GM23338 (cell line): ENCODE measurements at places on chromosomes 4 and X. TPM values are rescaled to one million over a fixed set of nuclear protein-coding genes. Genes with fewer than 3 reads are reported as not detected.

The TMPRSS11D gene
- not detected in 2 replicates for total RNA-seq

The ADH1A gene
- not detected in 2 replicates for total RNA-seq

DNA sequence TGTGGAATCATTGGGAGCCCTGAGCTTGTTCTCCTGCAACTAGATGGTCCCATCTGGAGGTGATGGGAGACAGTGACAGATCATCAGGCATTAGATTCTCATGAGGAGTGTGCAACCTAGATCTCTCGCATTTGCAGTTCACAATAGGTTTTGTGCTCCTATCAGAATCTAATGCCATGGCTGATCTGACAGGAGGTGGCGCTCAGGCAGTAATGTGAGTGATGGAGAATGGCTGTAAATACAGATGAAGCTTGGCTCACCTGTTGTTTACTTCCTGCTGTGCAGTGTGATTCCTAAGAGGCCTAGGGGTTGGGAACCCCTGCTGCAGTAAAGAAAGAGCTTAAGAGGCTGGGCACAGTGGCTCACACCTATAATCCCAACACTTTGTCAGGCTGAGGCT lies 42.2 kb upstream of the PUDP start:
- H3K27ac ChIP-seq, result no peak overlapping the region
- no peaks in the 10 kb centered on the region for H3K27me3 ChIP-seq
- H3K36me3 ChIP-seq, result no peaks in the 10 kb centered on the region
- no peaks in the 10 kb centered on the region for H3K4me1 ChIP-seq
- no peak for DNase-seq

- peaks cover 6% of the 10 kb centered on the region for H3K36me3 ChIP-seq
- peak overlapping the region; percentile 88; the same call in 1 of the 2 replicates for H3K27ac ChIP-seq
- DNase-seq, result no peak
- no peaks in the 10 kb centered on the region for H3K4me1 ChIP-seq
- H3K27me3 ChIP-seq, result no peaks in the 10 kb centered on the region
- H3K4me3 ChIP-seq, result no peak overlapping the region
Observed at GRCh38 chr4:39763714-39764572, 66.0 kb downstream of the UBE2K start.

- no peak overlapping the region for H3K27ac ChIP-seq
- no peaks in the 10 kb centered on the region for H3K27me3 ChIP-seq
- no peak for DNase-seq
- H3K4me3 ChIP-seq, result no peak overlapping the region
- no peaks in the 10 kb centered on the region for H3K4me1 ChIP-seq
Observed at GRCh38 chr4:66609014-66609413, 936.3 kb downstream of the CENPC start.

DNA sequence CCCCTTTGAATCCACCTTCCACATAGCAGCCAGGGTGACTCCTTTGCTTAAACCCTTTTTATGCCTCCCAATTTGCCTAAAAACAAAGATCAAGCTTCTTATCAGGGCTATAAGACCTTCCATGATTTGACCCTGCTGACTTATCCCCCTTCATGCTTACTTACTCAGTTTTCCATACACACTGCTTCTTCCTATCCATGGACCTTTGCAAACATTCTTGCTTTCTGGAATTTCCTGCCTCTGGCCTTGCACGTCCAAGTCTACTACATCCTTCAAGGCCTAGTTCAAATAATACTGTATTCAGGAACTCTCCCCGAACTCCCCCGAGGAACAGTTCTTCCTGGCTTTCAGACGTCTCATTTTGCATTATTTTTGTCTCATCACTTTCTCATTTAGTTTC lies 31.8 kb downstream of the RAP2C start:
- no peaks in the 10 kb centered on the region for H3K27me3 ChIP-seq
- DNase-seq, result no peak
- H3K4me3 ChIP-seq, result no peak overlapping the region
- no peaks in the 10 kb centered on the region for H3K36me3 ChIP-seq
- no peaks in the 10 kb centered on the region for H3K4me1 ChIP-seq

DNA sequence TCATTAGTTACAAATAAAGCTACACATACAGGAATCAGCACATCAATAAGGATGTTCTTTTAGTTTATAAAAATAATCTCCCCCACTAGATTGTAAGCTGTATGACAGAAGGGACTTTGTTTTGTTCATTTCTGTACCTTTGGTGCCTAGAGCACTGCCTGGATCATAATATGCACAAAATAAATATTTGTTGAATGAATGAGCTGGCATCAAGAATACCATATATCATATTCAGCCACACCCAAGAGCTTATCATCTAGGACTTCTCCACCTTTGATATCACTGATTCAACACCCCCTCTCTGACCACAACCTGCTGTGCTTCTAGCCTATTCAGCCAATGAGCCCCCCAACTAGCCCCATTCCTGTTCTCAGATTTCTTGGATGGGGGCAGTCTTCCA lies 10.6 kb downstream of the SYTL4 start:
- H3K27ac ChIP-seq, result no peak overlapping the region
- H3K36me3 ChIP-seq, result no peaks in the 10 kb centered on the region
- DNase-seq, result no peak
- H3K4me3 ChIP-seq, result no peak overlapping the region
- no peaks in the 10 kb centered on the region for H3K27me3 ChIP-seq

- no peaks in the 10 kb centered on the region for H3K36me3 ChIP-seq
- peaks cover 48% of the 10 kb centered on the region for H3K4me1 ChIP-seq
- H3K4me3 ChIP-seq, result no peak overlapping the region
- DNase-seq, result no peak
Observed at GRCh38 chr4:84384801-84385200, 114.3 kb downstream of the NKX6-1 start.

DNA sequence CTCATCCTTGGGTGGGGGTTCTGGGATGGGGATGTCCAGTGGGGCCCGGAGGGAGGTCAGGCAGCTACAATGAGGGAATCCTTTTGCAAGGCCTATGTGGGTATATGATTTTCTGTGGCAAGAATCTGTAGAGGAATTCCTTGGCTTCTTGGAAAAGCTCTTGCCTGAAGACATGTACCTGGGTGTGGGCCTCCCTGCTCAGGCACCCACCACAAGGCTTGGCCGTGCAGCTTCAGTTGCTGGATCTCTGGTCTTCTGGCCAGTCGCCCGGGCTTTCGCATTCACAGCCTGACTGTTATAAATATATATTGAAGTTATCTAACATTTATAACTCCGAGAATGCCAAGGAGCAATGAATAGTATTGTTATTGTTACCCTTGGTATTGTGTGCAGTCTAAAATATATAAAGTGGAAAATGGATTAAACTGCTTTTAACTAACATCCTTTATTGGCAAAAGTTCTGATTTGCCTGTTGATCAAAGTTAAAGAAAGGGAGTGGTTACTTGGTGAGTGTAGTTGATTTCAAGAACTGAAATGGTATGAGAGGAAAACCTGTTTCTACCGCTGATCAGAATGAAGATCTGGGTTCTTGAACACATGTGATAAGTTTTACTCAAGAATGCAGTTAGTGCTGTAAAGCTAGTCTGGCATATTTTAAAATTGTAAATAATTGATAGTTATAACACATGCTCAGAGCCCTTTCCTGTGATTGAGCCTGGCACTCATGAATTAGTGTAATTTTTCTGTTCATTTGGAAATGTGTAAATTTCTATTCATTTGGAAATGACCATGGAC lies 36.0 kb downstream of the PTTG2 start:
- no peaks in the 10 kb centered on the region for H3K36me3 ChIP-seq
- no peak overlapping the region for H3K27ac ChIP-seq
- H3K27me3 ChIP-seq, result no peaks in the 10 kb centered on the region
- H3K4me3 ChIP-seq, result no peak overlapping the region
- no peak for DNase-seq

DNA sequence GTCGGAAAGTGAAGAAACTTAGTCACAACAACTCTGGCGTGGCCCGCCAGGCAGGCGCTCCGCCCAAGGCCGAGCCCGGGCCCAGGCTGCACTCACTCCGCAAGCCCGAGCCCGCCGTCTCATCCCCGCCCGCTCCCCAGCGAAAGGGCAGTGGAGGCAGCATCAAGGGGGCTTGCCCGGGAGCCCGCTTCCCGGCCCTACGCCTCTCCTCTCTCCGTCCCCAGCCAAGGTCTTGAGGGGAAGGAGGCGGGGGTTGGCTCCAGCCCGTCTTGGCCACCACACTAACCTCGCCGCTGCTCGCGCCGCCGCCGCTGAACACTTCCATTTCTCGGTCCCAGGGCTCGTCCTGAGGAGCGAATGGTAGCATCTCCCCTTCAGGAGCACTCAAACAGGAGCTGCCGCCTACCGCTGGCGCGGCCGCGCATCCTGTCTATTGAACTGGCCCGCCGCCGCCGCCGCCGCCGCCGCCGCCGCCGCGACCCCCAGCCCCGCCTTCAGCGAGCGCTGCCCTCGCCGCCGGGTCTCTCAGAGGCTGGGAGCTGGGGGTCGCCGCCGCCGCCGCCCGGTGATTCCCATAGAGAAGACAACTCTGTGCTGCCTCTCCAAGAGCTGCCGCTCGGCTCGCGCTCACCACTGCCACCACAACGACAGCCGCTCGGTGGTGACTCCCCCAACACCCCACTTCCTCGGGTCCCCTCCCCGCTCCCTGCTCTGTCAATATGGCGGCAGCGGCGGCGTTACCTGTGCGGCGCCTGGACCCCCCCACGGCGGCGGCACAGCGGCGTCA lies at the start of gene RPS6KA6:
Gene RPS6KA6, minus strand, starts transcription at position 667 of the 787 bp plus-strand sequence. Its CDS starts 300 bp downstream, at position 367.
- DNase-seq, result peak; percentile 53
- peak within 1 kb of the TSS; percentile 65 for H3K4me3 ChIP-seq
- H3K4me1 ChIP-seq, result peaks cover 9% of the 10 kb centered on the region; the same call in 1 of the 2 replicates
- no peaks in the 10 kb centered on the region for H3K36me3 ChIP-seq
- H3K27me3 ChIP-seq, result no peaks in the 10 kb centered on the region

- DNase-seq, result peak; percentile 13
- no peaks in the 10 kb centered on the region for H3K36me3 ChIP-seq
- H3K4me3 ChIP-seq, result no peak overlapping the region
- no peaks in the 10 kb centered on the region for H3K27me3 ChIP-seq
Observed at GRCh38 chr4:176150356-176150682, 45.1 kb downstream of the SPATA4 start.

DNA sequence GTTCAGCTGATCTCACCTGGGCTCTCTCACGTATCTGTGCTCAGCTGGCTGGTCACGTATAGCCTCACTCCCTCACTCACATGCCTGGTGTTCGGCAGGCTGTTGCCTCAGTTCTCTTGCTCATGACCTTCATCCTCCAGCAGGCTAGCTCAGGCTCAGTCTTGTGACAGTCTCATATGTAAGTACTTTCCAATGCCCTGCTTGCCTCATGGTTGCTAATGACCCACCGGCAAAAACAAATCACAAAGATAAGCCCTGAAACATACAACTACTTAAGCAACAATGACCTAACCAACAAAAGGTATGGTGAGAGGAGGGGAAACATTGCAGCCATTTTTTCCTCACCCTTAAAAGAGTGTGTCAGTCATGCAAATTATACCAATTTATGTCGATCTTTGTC lies 25.0 kb downstream of the MEPE start:
- H3K4me1 ChIP-seq, result peaks cover 12% of the 10 kb centered on the region
- no peak overlapping the region for H3K27ac ChIP-seq
- no peaks in the 10 kb centered on the region for H3K36me3 ChIP-seq
- DNase-seq, result no peak
- no peak overlapping the region for H3K4me3 ChIP-seq
- no peaks in the 10 kb centered on the region for H3K27me3 ChIP-seq

DNA sequence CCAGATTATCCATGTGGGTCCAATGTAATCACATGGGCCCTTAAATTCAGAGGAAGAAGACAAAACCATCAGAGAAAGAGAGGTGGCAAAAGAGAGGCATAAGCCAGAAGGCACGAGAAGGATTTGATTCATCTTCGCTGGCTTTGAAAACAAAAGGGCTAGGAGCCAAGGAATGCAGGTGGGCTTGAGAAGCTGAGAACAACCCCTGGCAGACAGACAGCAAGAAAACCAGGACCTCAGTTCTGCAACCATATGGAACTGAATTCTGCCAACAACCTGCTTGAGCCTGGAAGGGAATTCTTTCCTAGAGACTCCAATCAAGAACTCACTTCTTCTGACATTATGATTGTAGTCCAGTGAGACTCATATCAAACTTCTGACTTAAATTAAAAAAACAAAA lies 1531.8 kb downstream of the PCDH7 start:
- DNase-seq, result peak; percentile 27
- H3K4me1 ChIP-seq, result peaks cover 3% of the 10 kb centered on the region; the same call in 1 of the 2 replicates
- no peak overlapping the region for H3K4me3 ChIP-seq
- no peak overlapping the region for H3K27ac ChIP-seq
- H3K27me3 ChIP-seq, result no peaks in the 10 kb centered on the region
